ENCODE measurements at places on chromosomes 11 and 22.
A peak's percentile ranks its signal among the peaks of the same experiment; 100 is the strongest.

DNA sequence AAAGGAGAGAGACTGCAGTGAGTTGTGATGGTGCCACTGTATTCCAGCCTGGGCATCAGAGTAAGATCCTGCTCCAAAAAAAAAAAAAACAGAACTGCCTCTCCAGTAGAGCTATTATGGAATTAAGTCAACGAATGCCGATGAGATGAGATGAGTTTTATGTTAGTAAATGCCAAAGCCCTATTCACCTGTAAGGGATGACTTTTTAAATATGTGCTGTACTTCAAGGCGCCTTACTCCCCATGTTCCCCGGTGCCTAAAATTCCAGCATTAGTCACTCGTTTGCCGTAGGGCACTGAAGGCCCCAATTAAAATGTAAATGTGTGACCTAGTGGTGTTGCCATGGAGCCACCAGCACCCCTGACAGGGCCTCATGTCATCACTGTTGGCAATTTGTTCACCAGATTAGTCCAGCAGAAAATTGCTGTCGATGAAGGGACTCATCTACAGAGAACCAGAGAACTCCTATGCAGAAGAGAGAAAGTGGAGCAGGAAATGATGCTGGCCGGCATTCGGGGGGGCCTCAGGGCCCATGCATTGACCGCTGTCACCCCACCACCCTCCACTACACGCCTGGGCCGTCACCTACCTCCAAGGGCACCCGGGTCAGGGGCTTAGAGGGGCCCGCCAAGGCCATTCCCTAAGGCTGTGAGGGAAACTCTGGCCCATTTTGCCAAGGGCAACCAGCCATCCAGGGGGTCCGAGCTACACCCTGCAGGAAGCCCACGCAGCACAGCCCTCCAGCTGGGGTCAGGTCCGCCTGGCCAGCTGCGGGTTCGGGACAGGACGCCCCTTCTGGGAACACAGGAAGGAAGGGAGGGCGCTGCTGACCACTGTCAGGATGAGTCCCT is 17.8 kb downstream of the LIF start:
- no peak for DNase-seq

- DNase-seq, result peak; percentile 75
Observed at GRCh38 chr22:46087816-46088277, 62.5 kb upstream of the PPARA start.

DNA sequence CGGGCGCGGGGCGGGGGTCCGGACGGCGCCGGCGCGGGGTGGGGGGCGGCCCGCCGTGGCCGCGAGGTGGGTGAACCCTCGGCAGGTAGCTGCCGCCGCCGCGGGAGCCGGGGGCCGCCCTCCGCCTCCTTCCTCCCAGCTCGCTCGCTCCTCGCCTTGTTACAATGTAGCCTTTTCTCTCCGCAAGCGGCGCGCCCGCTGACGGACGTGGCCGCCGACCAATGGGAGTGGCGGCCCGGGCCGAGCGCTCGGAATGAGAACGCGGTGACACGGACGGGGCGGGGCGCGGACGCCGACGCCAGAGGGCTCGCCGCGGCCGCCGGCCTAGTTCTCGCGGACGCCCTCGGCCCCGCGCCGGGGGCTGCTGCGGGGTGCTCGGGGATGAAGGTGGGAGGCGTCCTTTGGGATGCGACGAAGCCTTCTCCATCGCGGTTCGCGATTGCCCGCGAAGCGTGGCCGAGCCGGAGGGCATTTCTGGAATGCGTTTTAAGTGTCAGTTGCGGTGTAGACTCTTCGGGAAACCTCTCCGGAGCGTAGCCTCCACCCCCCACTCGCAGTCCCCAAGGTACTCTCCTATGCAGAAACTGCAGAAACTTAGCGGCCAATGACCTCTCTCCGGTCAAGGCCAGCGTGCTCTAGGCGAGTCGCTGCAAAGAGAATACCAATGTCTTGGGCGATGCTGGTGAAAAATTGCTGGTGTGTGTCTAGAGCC is 734 bp downstream of the PRDM11 start:
- peak; percentile 95 for DNase-seq

DNA sequence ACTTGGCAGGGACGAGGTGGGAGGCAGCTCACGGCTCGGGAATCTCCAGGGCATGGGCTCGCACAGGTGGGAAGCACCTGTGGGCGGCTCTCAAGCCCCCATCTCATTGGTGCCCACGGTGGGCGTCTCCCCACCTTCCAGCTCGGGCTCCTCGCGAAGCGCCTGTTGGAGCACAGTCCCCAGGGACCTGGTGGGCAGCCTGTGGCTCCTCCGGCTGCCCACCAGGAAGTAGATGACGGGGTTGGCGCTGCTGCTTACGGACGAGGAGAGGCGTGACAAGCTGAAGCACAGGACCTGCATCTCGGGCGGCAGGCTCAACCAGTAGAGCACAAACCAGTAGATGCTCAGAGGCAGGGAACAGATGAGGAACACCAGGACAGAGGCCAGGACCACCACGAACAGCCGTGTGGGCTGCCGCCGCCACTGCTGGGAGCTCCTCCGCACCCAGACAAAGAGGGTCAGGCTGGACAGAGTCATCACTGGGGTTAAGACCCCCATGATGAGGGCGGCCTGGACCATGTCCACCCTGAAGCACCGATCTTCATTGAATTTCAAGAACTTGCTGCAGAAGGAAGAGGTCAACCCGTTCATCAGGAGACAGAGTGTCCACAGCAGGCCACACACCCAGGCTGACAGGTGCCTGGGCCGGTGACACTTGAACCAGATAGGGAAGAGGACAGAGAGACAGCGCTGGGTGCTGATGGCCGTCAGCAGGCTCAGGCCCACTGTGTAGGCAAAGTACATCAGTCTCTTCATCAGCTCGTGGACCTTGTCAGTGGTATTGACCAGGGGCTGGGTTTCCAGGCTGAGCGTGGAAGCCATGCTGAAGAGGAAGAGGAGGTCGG is 633 bp downstream of the MRGPRD start:
- no peak for DNase-seq

DNA sequence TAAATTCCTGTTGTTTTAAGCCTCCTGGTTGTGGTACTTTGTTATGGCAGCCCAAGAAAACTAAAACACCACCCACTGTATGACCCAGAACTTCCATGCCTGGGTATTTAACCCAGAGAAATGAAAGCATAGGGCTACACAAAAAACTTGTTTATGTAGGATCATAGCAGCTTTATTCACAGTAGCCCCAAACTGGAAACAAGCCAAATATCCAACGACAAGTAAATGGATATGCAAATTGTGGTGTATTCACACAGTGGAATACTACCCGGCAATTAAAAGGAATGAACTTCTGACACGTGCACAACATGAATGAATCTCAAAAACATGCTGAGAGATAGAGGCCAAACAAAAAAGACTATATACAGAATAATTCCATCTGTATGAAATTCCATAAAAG is 62.2 kb upstream of the NAV2 start:
- DNase-seq, result no peak

GRCh38 chr22:37661160-37661924 is 2.8 kb downstream of the PDXP start:
- no peak for DNase-seq

- DNase-seq, result no peak
Observed at GRCh38 chr11:110182886-110183285, 89.7 kb downstream of the ZC3H12C start.

DNA sequence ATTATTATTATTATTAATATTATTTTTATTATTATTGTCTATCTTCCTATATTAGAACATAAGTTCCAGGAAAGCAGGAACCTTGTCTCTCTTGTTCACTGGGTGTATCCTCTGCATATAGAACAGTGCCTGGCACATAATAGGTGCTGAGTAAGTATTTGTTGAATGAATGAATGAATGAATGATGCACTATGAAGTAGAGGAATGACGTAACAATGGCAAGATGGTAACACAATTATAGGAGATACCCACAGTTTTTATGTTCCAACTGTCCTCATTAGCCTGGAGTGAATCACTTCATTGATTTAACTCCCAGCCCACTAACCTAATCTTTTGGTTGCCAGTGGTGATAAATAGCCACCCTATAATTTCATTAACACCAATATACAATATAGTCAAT is 2.1 kb downstream of the KDM4D start:
- DNase-seq, result no peak

GRCh38 chr11:17388609-17389210 is at the start of gene KCNJ11:
KCNJ11 (minus strand) TSS chr11:17388659; CDS start chr11:17388091, 568 bp downstream.
- no peak for DNase-seq

DNA sequence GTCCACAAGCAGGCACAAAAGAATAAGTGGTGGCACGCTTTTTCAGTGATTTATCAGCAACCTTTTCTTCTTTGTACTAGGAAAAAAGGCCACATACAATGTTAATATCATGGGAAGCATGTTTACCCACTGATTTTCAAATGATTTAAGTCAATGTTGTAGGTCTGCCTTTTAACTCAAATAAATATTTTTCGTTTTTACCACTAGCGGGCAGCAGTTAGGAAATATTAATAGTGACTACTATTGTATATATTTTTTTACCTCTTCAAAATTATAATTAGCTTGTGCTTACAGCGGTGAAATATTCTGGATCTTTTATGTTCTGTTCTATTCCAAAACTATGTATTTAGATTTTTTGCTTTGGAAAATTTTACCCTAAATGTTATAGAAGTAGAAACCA is 6.4 kb upstream of the SLC17A6 start:
- DNase-seq, result no peak

DNA sequence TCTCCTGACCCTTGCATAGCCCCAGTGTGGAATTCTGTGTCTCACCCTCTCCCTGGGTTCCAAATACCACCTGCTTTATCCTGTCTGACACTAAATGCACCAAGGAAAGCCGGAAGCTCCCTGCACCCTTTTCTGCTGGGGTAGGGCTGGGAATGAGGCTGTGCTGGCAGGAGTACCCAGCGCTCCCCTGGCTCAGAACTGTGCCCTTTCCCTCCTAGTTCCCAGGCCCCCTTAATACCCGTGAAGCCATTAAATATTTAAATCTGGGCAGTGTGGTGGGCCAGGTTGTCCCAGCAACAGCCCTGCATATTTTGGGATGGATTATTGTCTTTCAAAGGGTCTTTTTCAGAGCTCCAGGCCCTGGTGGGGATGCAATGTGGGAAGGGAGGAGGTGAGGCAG is 63.0 kb downstream of the TP53I11 start:
- DNase-seq, result no peak

DNA sequence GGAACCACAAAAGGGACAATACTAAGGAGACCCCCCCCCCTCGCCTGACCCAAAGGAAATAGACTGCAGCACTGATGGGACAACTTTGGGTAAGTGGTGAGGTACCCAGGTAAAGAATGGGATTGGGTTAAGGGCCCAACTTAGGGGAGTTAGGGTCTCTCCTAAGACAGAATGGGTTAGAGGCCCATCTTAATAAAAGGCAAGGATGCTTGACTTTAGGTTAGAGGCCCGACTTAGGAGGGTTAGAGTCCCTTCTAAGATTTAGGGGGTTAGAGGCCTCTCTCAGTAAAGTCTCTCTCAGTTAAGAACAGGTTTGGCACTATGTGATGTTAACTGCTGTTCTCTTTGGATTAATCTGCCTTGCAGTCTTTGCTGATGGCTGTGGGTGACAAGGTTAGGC is 41.0 kb upstream of the DBX1 start:
- DNase-seq, result no peak

- no peak for DNase-seq
Observed at GRCh38 chr11:105070306-105070705, 25.2 kb upstream of the CARD16 start.

DNA sequence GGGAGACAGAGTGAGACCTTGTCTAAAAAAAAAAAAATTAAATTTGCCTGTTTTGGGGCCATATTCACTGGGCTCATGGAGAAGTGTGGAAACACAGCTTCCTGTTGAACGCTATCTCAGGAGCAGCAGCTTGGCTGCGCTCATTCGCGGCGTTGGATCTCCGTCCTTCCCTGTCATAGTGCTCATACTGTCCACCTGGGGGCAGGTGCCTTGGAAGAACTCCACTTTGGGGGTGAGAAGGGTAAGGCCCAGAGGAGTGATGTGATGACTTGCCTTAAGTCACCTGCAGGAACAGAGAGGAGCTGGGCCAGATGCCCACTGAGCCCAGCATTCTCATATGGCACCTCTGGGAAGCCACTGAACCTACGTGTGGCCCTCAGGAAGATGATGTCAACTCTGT is 82.8 kb downstream of the CABIN1 start:
- DNase-seq, result no peak

- no peak for DNase-seq
Observed at GRCh38 chr22:25780673-25781072, 38.7 kb downstream of the MYO18B start.

DNA sequence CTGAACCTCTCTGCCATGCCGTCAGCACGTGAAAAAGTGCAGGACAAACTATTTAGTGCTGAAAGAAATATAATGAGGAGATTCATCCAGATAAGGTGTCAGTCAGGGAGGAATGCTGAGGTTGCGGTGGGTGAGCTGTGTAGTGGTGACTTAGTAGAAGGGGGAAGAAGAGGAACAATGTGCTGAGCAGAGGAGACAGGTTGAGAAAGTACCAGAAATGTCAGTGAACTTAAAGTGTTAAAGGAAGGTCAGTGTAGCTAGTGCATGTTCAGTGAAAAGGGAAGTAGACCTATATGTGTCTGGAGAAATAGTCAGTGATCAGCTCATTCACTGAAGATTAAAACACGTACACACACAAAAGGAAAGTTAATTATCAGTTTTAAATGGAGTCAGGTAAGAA is 237.6 kb upstream of the CCDC179 start:
- no peak for DNase-seq

GRCh38 chr22:28873183-28873963 is 10.0 kb upstream of the ZNRF3 start:
- DNase-seq, result no peak

DNA sequence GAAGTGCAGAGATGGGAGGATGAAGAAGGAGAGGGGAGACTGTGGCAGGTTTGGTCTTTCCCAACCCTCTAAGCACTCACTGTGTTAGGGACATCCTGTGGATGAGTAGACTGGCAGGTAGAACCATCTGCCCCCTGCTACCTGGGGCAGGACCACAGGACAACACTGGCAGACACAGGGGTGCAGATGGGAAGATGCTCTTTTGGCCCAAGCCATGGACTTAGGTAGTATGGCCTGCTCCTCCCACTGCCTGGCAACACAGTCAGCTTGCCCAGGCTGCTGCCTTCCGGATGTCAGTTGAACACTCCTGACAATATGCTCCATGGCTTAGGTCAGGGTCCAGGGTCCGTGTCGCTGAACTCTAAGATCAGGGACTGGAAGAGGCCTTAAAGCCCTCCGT is 140.7 kb upstream of the NAV2 start:
- no peak for DNase-seq

GRCh38 chr22:38793317-38793716 is 626 bp downstream of the DNAL4 start:
- no peak for DNase-seq
